Epithelial cell of proximal tubule (primary cell): ENCODE measurements at places on chromosomes 3 and 15. TPM values are rescaled to one million over a fixed set of nuclear protein-coding genes. Genes with fewer than 3 reads are reported as not detected.

The UBXN7 gene
- 6.8 and 7.9 TPM in 2 replicates for total RNA-seq

The MINAR1 gene
- 0.43 and 1.4 TPM in 2 replicates for total RNA-seq

The SKOR1 gene
- not detected in 2 replicates for total RNA-seq

The MYEF2 gene
- 30.3 and 55.1 TPM in 2 replicates for total RNA-seq

The CFAP20DC gene
- total RNA-seq: 4.9 and 5.1 TPM in 2 replicates

The ATP10A gene
- 13.0 and 13.2 TPM in 2 replicates for total RNA-seq

The FGD5 gene
- 0.06 TPM in 1 of 2 replicates, not detected in the other for total RNA-seq

The SPATA12 gene
- total RNA-seq: 0.06 and 0.43 TPM in 2 replicates

The TRAT1 gene
- total RNA-seq: not detected in 2 replicates

The TEX264 gene
- total RNA-seq: 54.5 and 55.3 TPM in 2 replicates

The CLDN16 gene
- 8.5 and 29.7 TPM in 2 replicates for total RNA-seq

The ASB14 gene
- total RNA-seq: not detected in 2 replicates

The TTLL13 gene
- total RNA-seq: not detected in 2 replicates

The RABL3 gene
- total RNA-seq: 8.8 and 14.5 TPM in 2 replicates
